ENCODE measurements at places on chromosomes 12 and 14.

DNA sequence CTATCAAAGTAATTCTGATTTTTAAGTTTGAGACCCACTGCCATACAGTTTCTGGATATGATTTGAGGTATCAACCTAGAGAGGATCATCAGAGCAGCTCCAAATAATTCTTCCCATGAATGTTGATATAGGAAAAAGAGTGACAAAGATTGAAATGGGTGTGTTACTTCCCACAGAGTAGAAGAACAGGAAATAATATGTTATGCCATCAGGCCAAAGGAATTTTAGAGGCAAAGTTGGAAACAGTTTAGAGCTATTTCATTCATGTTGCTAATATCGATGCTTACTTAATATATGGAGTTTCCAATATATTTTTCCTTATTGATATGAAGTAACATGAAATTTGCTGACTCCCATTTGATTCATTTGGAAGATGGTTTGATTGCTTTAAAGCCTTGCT, 8.9 kb upstream of the MSRB3 start:
- DNase-seq = no peak

DNA sequence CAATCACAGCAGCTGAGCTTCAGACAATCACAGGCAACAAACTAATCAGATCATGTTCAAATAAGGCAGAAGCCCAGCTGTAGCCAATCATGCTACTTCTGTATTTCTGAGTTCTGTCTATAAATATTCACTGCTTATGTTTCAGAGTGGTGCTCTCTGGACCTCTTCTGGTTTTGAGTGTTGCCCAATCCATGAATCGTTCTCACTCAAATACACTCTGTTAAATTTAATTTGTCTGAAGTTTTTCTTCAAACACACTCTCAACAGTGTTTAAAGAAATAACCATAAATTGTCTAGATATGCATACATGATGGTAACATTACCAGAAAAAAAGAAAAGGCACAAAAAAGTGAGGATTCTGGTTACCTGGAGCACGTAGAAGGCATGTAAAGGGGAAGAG, 77.9 kb upstream of the BBS10 start:
- no peak for DNase-seq

- DNase-seq = no peak
These were observed 204.7 kb downstream of the EPS8 start for GRCh38 chr12:15584366-15585041.

GRCh38 chr14:80215756-80216581, 4.7 kb upstream of the DIO2 start:
- DNase-seq = no peak

- DNase-seq = no peak
These were observed 93.6 kb upstream of the CPNE8 start for GRCh38 chr12:38998887-38999482.

DNA sequence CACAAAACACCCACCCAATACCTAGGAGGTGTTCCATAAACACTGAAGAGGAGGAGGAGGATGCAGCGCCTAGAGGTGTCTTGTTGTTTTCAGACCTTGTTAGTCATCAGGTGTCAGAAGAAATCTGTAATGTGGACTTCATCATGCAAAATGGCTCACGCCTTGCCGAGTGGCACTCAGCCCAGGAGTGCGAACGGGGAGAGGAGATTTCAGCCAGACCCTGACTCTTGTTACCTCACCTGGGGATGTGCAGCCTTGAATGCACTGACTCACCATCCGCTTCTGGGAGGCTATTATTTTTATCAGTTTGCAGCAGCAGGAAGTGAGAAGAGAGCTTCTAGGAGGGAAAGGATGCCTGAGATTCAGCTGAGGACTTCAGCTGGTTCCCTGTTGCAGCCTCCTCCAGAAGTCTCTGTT, 48.2 kb upstream of the PLXNC1 start:
- DNase-seq = no peak

DNA sequence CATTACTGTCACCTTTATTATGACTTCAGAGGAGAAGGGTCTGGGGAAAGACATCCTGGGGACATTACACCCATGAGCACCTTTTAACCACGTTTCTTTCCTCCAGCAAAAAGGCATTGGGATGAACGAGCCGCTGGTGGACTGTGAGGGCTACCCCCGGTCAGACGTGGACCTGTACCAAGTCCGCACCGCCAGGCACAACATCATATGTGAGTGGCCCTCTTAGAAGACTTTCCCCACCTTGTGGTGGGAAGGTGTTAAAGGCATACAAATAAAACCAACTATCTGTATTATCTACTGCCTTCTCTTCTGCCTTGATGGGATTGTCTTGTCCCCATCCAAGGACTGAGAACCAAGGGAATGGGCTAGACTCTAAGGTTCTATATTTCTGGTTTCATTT, 6.0 kb downstream of the PSMD9 start:
- no peak for DNase-seq

- DNase-seq = no peak
These were observed 448.5 kb downstream of the PDZRN4 start for GRCh38 chr12:41636653-41637052.

- DNase-seq = no peak
These were observed 17.5 kb downstream of the PNMA1 start for GRCh38 chr14:73696466-73697400.

DNA sequence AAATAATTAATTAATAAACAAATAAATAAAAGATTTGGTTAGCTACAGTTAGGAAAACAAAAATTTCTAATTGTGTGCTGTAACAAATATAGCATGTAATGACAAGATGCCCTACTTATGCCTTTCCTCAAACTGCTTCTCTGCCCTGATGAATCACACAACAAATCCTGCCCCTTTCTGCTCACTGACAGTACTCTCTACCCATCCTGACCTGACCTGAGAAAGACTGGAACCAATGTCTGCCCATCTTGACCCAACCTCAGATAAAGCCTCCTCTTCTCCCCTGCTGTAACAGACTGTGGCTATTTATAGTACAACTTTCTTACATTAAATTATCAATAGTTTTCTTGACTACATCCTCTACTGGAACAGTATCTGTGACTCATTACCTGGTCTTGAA, 43.7 kb downstream of the PPP1R13B start:
- no peak for DNase-seq

GRCh38 chr12:21780786-21781185, 6.3 kb upstream of the KCNJ8 start:
- DNase-seq = no peak

DNA sequence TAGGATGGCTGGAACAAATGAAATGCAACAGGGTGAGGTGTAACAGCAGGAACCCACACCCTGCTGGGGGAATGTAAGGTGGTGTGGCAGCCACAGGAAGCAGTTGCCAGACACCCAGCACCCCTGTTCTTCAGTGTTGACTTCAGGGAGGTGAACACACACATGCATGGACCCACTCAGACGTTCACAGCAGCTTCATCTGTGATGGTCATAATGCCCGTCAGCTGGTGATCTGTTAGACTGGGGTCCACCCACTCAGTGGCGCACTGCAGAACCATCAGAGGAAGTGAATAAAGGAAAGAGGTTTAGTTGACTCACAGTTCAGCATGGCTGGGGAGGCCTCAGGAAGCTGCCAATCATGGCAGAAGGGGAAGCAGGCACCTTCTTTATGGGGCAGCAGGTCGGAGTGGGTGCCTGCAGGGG, 22.7 kb upstream of the TEX22 start:
- peak; percentile 17 for DNase-seq

GRCh38 chr12:7039403-7039802, 21.1 kb upstream of the C1S start:
- no peak for DNase-seq

DNA sequence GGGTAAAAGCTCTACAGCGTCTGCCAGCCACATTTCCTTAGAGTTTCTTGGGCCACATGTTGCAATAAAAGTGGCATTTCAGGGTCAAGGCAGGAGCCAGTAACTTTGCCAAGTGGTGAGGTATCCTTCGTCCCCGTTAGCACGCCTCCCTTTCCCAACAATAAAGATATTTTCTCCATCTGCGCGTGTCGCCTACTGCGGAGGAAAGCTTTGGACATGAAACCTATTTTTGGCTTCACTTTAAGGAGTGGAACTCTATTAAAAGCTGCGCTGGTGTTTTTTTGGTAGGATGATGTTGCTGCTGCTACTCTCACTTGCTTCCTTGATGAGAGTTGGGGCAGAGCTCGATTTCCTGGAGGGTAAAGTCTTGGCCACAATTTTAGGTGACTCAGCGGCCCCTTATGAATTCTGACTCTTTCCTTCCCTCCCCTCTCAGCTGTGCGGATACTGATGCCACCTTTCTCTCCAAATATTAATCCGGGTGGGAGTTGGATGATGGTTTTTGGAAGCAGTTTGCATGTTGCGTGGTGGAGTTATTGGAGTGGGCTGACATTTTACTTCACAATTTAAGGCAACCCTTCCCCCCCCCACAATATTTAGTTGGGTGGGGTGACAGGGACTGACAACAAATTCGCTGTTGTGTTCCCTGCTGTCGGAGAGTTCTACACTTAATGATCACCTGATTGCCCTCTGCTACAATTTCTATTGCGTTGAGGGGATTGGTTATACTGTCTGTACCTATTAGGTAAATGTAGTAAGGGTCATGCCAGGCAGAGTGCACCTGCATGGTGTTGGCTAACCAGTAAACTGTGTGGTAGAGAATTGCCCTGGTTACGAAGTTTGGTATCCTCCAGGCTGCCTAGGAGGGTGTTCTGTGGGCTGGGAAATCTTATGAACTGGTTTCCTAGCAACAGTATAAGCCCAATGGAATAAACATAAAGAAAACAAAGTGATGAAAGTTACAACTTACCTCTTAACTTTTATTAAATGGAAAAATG, 1.1 kb downstream of the CCDC91 start:
- DNase-seq = no peak

- no peak for DNase-seq
These were observed 37.1 kb downstream of the SOCS2 start for GRCh38 chr12:93609281-93610192.

DNA sequence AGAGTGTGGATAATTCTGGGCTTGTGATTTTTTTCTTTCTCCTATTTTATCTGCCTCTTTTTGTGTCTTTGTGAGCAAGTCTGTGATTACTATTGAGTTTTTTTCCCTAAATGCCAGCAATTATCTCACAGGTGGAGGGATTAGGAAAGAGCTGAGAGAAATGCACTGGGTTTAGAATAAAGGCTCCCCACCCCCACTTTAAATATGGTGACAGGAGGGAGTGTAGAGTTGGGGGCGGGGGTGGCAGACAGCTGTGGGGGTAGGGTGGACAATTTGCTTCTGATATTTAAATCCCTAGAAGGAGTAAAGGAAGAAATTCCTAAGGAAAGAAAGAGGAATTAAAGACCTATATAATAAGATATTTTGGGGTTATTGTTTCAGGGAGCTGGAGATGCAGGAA, 145.9 kb downstream of the NRXN3 start:
- no peak for DNase-seq

DNA sequence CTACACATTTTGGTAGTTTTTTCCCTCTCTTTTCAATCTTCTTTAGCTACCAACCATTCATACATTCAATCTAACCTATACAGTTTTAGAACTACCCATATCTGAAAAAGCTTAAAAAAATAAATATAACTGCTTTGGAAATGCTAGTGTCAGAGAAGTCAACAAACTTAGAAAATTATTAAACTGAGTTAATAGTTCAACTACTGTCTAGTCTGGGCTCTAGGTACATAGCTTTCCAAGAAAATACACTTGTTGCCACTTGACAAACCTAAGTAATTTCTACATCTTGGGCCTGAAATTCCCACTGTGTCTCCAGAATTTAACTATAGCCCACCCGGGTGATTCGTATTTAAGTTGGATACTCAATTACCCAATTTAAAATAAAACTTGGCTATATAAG, 22.1 kb downstream of the GTF2A1 start:
- DNase-seq = no peak

GRCh38 chr14:101854366-101854765, 92.9 kb downstream of the PPP2R5C start:
- DNase-seq = no peak

- no peak for DNase-seq
These were observed 180.7 kb upstream of the SLC38A2 start for GRCh38 chr12:46553266-46553665.

GRCh38 chr12:93819050-93819491, 141.9 kb downstream of the CRADD start:
- no peak for DNase-seq

- no peak for DNase-seq
These were observed 325.9 kb upstream of the LRFN5 start for GRCh38 chr14:41280745-41281144.

DNA sequence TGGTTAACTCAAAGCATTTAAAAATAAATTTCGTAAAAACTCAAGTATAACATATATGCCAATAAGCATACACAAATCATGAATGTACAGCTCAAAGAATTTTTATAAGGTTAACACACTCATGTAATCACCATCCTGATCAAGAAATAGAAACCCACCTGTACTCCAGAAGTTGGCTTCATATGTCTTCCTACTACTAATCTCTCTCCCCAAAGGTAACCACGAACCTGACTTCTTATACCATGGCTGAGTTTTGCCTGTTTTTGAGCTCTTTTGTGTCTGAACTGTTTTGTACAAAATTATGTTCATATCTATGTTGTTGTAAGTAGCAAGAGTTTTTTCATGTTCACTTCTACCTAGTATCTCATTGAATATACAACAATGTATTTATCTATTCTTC, 18.7 kb downstream of the DUSP16 start:
- DNase-seq = no peak

- no peak for DNase-seq
These were observed 129.9 kb downstream of the KIF26A start for GRCh38 chr14:104268295-104268694.

DNA sequence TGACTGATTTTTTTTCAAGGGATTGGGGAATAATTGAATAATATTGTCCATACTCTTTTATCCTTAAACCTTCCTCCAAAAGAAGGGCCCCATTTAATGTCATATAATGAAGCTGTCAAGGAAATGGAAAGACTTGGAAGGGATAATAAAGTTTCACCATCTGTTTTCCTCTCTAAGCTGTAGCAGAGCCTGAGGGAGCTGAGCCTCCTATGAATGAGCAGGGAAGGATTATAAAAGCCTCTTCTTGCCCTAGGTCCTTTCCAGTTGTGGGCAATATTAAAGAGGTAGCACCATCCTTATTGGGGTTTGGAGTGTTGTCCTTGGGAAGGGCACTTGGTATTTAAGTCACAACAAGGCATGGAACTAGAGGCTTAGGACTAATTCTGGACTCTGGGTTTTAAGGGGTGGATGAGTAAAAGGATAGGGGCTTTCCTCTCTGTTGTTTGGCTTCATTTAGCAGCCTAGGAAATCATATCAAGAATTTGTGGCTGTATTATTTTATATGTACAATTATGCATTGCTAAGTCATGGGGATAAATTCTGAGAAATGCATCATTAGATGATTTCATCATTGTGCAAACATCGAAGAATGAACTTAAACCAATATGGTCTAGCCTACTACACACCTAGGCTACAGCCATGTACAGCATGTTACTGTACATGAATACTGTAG, 408.5 kb upstream of the DCN start:
- DNase-seq = no peak

DNA sequence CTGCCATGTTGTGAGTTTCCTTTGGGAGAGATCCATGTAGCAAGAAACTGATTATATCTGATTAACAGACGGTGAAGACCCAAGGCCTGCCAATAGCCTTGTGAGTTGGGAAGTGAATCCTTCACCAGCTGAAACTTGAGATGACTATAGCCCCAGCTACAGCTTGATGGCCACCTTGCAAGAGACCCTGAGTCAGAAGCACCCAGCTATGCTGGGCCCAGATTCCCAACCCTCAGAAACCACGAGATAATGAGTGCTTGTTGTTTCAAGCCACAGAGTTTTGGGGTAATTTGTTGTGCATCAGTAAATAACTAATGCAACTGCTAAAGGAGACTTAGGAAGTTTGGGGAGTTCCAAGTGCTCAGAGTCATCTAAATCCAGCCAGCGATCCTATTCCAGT, 80.3 kb downstream of the AVPR1A start:
- DNase-seq = no peak

All from activated CD8-positive, alpha-beta memory T cell treated with anti-CD3 and anti-CD28 coated beads for 4 hours (primary cell).